ENCODE measurements at places on chromosomes 13 and 19. TPM values are rescaled to one million over a fixed set of nuclear protein-coding genes. Genes with fewer than 3 reads are reported as not detected.

ZNF773 gene
- total RNA-seq, result 8.7 TPM

STK24 gene
- total RNA-seq, result 133 TPM

PAK4 gene
- total RNA-seq, result 7.2 TPM

DNA sequence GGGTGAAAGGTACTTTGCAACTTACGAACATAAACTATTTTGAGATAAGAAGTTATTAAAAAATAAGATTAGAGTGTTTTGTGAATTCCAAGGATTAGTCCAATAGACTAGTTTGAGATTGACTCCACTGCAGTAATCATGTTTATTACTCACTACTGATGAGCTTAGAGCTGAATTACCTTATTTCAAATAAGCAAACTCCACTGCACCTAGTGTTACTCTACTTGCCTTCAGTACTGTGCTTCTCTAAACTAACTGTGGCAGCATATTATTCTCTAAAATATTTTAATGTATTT, 111.7 kb downstream of the MIPEP start:
- H3K36me3 ChIP-seq, result no peaks in the 10 kb centered on the region
- no peaks in the 10 kb centered on the region for H3K4me1 ChIP-seq
- no peaks in the 10 kb centered on the region for H3K27me3 ChIP-seq

KLF2 gene
- 15.2 TPM for total RNA-seq
